Cerebellum (tissue), 4 donors: ENCODE measurements at places on chromosomes 5 and 9. TPM values are rescaled to one million over a fixed set of nuclear protein-coding genes. Genes with fewer than 3 reads are reported as not detected.

The RAB24 gene
- 9.5 TPM for total RNA-seq

The TLR4 gene
- 8.4 TPM for total RNA-seq

The HSPB3 gene
- not detected for total RNA-seq

The ACSL6 gene
- 55.9 TPM for total RNA-seq

The RNF183 gene
- total RNA-seq = not detected

The PLAC8L1 gene
- total RNA-seq = not detected

The LOX gene
- 3.3 TPM for total RNA-seq
